ENCODE measurements at places on chromosomes 16 and 17.

GRCh38 chr16:87297918-87298631, 19.1 kb downstream of the C16orf95 start:
- no peak for DNase-seq

GRCh38 chr16:21190599-21190998, 20.8 kb downstream of the ZP2 start:
- no peak for DNase-seq

DNA sequence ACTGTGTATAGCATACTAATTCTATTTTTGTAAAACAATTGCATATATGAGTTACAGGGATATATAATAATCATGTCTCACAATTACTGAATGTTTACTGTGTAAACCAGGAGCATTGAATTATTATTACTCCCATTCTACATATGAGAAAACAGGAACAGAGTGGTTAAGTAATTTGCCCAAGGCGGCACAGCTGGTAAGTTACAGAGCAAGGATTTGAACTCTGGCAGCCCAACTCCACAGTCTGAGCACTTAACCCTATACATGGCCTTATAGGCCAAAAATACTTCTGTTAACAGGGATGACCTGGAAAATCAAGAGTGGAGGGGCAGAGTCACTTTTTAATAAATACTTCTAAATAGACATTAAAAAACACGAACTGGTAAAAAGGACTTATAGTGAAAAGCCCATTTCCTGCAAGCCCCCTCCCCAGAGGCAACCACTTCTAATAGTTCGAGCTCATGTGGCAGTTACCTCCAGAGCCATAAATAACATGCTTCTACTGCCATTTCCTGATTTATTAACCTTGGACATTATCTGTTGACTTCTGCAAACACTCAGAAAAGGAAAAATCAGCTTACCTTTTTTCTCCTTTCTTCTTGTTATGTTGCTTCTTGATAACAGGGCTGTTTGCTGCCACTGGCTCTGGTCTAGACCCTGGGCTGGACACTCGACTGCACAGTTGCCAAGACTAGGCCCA, 22.1 kb upstream of the ADGRG1 start:
- no peak for DNase-seq

DNA sequence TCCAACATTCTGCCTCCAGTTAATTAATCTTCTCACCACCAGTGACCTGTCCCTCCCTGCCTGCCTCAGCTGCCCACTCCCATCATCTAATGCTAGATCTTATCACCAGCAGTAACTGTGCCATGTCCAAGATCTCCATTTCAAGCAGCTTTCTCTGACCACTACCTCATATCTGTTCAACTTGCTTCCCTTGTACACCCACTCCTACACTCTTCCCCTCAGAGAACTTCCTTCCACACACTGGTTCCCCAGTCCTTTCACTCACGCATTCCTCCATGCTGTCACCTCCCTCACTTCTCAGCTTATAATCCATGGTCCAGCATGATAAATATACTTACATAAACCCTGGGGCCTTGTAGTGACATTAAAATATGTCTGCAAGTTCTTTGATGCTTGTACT, 31.8 kb upstream of the DYNLL2 start:
- DNase-seq, result no peak

DNA sequence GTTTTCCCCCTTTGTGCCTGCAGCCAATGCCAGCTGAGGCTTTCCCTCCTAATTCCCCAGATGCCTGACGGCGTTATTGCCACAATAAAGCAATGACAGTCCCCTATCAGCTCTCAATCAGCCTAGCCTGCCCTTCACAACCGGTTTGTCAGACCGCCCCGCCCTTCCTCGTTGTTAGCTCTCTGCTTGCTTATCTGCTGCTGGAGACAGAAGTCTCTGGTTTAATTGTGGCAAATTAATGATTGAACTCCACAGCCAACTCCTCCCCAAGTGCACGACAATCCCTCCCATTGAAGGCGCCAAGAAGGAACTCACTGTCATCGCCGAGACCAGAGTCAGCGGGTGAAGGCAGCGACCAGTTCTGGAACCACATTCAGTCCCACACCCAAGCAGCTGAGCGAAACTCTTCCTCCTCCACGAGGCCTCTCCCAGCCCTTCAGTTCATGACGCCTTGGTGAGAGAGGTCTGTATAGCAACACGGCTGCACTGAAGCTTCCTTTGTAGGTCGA, 474.4 kb downstream of the SLC39A11 start:
- no peak for DNase-seq

GRCh38 chr16:52171481-52171880, 375.5 kb downstream of the TOX3 start:
- no peak for DNase-seq

DNA sequence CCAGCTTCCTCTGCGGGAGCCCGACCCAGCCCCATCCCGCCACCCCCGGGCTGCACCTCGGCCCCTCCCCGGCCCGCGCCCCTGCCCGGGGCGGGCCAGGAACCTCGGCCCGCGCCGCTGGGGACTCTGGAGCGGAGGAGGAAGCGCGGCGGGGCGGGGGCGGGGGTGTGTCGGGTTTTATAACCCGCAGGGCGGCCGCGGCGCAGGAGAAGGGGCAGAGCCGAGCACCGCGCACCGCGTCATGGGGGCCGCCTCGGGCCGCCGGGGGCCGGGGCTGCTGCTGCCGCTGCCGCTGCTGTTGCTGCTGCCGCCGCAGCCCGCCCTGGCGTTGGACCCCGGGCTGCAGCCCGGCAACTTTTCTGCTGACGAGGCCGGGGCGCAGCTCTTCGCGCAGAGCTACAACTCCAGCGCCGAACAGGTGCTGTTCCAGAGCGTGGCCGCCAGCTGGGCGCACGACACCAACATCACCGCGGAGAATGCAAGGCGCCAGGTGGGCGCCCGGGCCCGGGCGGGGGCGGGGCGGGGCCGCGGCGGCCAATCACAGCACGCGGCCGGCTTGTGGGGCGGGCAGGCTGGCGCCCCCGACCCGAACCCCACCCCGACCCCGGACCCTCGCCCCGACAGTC, at the start of gene ACE:
Gene ACE, plus strand, starts transcription at position 208 of the 626 bp plus-strand sequence. Its CDS starts 34 bp downstream, at position 242.
- no peak for DNase-seq

DNA sequence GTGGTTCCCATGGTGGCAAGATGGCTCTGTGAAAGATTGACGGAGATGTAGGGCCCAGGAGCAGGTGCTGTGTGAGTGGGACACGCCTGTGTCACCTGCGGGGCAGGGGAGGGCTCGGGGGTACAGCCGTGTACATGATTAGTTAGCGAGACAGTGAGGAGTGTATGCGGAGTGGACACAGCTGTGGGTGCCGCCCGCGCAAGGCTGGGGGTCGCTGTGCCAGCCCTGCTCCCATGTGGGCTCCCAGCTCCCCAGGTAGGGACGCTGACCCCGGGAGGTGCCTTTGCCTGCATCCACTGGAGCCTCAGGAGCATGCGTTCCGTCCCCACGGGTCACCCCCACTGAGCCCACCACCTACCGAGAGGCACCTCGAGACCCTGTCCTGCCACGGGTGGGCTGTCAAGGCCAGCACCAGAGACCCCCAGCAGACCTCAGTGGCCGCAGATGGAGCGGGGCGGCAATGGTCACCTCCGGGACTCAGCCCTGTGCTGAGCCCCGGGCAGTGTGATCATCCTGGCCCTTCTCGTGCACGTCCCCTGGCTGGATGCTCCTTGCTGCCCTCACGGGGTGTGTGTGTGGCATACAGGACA, 7.4 kb downstream of the CAPN15 start:
- no peak for DNase-seq

- no peak for DNase-seq
Measured at GRCh38 chr17:80987941-80988461, 3.6 kb upstream of the CHMP6 start.

- DNase-seq, result no peak
Measured at GRCh38 chr16:15460601-15461000, 26.2 kb downstream of the BMERB1 start.

DNA sequence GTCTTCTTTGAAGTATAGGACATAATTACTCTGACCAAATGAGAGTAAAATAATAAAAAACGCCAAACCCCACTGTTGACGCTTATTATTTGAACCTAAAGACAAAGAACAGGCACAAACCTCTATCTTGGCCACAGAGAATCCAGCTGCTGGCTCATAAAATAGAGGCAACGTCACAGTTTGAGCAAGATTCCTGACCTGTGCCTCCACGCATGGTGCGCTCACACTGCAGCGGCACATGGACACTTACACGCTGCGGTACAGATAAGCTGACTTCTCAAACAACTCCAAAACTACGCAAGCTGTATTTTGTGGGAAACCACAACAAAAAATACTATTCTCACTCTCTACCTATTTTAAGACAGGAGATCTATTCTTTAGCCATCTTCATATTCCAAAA, 38.8 kb upstream of the TRAP1 start:
- no peak for DNase-seq

- no peak for DNase-seq
Measured at GRCh38 chr17:32496395-32497073, 9.7 kb downstream of the CDK5R1 start.

Data from esophagus squamous epithelium (tissue), 5 donors.